ENCODE measurements at places on chromosomes 11 and 22. TPM values are rescaled to one million over a fixed set of nuclear protein-coding genes. Genes with fewer than 3 reads are reported as not detected.

DNA sequence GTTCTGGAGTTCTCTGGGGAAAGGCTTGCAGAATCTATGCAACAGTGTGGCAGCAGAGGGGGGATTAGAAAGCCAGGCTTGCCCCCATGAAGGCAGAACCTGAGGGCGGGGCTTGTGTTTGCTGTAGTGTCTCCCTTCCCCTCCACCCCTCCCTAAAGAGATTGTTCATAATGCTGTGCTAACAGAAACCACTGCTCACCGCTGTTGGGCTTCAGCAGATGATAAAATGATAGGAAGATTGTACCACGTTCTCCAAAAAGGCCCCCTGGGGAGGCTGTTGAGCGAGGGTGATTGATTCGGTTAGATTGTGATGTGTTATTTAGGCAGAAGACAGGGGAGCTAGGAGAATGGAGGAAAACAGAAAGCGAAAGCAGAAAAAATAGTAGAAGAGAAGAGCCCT is 215.2 kb upstream of the NCAM1 start:
- peaks cover 69% of the 10 kb centered on the region for H3K27me3 ChIP-seq
- no peak overlapping the region for H3K27ac ChIP-seq
- no peak for DNase-seq
- no peak overlapping the region for H3K4me3 ChIP-seq

- H3K27ac ChIP-seq, result no peak overlapping the region
- H3K4me3 ChIP-seq, result no peak overlapping the region
- no peaks in the 10 kb centered on the region for H3K27me3 ChIP-seq
Measured at GRCh38 chr11:78072455-78072854, 7.2 kb downstream of the NDUFC2 start.

GRCh38 chr22:46129390-46130041 is 20.8 kb upstream of the PPARA start:
- H3K36me3 ChIP-seq, result no peaks in the 10 kb centered on the region
- no peaks in the 10 kb centered on the region for H3K27me3 ChIP-seq
- H3K4me3 ChIP-seq, result no peak overlapping the region
- DNase-seq, result no peak

- H3K4me1 ChIP-seq, result no peaks in the 10 kb centered on the region
- H3K36me3 ChIP-seq, result no peaks in the 10 kb centered on the region
- H3K27ac ChIP-seq, result no peak overlapping the region
- no peaks in the 10 kb centered on the region for H3K27me3 ChIP-seq
- no peak overlapping the region for H3K4me3 ChIP-seq
- DNase-seq, result no peak
Measured at GRCh38 chr22:44269117-44269498, 43.6 kb downstream of the SHISAL1 start.

DNA sequence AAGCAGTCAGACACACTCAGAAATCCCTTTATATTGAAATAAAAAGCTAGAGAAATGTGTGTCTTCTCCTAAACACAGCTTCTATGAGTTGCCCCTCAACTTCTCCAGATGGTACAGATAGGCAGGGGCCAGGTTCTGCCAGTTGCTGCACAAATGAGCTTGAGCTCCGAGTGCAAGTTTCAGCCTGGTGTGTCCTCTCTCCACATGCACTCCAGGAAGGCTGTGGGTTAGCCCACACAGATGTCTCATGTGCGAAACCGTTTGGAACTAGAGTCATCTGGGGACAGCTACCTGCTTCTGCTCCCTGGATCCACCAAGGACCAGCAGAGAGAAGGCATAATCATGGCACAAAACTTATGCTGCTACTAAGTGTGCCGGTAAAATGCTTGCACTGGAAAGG is 812.6 kb downstream of the OPCML start:
- H3K36me3 ChIP-seq, result no peaks in the 10 kb centered on the region
- H3K27ac ChIP-seq, result no peak overlapping the region
- no peaks in the 10 kb centered on the region for H3K27me3 ChIP-seq
- no peaks in the 10 kb centered on the region for H3K4me1 ChIP-seq
- no peak for DNase-seq

DNA sequence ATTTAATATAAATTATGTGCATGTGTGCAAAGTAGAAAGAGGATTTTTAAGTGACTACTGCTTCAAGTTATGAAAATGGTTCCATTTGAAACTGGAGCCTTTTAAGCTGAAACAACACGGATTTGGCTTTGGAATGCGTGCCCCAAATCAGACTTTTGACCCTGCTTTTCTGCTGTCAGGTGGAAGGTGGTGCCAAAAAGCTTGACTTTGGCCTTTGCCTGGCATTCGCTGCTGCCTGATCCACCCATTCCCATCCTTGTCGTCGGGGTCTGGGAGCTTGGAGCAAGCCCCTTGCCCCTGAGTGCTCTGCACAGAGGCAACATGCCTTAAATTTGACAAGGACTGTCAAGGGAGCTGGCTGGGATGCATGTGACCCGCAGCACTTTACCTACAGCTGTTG is 335.3 kb upstream of the SYN3 start:
- DNase-seq, result no peak
- H3K4me3 ChIP-seq, result no peak overlapping the region
- H3K4me1 ChIP-seq, result no peaks in the 10 kb centered on the region

DNA sequence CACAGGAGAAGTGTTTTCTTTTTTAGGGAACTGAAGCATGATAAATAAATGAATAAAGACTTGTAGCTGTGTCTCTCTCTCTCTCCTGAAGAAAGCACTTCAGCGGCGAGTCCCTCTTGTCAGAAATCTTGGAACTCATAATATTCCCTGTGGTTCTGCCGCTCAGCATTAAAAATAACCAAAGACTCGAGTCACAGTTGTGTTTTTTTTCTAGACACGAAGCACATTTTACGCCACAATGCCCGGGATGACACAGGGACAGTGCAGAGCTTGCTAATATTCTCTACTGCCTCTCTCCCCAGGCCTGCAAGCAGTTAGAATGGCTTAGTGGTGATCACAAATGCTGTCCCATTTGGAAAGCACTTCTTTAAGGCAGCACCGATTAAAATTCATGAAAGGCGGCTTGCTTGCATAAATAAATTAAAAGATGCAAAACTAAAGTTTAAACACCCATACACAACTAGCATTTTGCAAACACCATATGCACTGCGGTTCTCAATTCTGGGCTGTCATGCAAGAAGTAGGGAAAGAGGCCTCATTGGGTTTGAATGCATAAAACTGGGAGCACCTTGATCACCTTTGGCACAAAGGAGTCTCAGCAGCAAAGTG is 597.4 kb downstream of the SOX6 start:
- peaks cover 28% of the 10 kb centered on the region for H3K27me3 ChIP-seq
- no peaks in the 10 kb centered on the region for H3K36me3 ChIP-seq
- no peak overlapping the region for H3K27ac ChIP-seq
- no peaks in the 10 kb centered on the region for H3K4me1 ChIP-seq

DNA sequence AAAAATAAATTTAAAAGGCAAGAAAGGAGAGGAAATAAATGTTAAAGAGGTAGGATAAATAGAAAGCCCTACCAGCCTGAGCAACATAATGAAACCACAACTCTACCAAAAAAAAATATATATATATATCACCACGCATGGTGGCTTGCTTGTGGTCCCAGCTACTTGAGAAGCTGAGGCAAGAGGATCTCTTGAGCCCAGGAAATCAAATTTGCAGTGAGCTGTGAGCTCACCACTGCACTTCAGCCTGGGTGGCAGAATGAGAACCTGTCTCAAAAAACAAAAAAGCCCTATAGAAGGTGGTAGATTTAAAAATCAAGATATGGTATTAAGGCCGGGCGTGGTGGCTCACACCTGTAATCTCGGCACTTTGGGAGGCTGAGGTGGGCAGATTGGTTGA is 10.5 kb downstream of the NUCB2 start:
- H3K27me3 ChIP-seq, result no peaks in the 10 kb centered on the region
- no peaks in the 10 kb centered on the region for H3K4me1 ChIP-seq
- H3K4me3 ChIP-seq, result no peak overlapping the region
- DNase-seq, result no peak
- peaks cover 29% of the 10 kb centered on the region for H3K36me3 ChIP-seq

DNA sequence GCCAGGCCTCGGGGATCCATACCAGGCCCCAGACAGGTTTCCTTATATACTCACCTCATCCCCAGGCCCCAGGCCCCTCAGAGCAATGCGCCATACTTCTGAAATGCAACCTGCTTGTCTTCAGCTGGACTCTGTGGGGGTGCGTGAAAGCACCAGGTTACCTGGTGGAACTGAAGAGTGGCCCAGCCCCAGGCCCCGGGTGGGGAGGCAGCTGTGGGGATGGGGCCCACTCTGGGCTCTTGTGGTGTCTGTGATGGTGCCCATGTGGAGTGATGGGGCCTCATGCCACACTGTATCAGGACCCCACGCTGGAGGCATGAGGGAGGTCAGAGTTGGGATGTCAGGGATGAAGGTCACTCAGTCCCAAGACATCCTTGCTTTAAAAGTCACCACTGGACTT is 999.0 kb downstream of the BRD1 start:
- H3K36me3 ChIP-seq, result no peaks in the 10 kb centered on the region
- no peaks in the 10 kb centered on the region for H3K4me1 ChIP-seq
- DNase-seq, result no peak
- no peaks in the 10 kb centered on the region for H3K27me3 ChIP-seq
- H3K27ac ChIP-seq, result no peak overlapping the region

DNA sequence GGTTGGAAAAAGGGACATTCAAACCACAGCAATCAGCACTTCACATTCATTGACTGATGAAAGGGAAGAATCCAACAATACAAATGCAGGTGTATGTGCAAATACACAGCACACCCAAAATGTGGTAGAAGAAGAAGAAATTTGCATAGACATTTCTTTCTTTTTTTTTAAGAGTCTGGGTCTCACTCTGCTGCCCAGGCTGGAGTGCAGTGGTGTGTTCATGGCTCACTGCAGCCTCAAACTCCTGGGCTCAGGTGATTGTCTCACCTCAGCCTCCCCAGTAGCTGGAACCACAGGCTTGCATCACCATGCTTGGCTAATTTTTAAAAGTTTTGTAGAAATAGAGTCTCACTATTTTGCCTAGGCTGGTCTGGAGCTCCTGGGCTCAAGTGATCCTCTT is 21.9 kb downstream of the CARS1 start:
- H3K27ac ChIP-seq, result no peak overlapping the region
- no peak overlapping the region for H3K4me3 ChIP-seq
- H3K4me1 ChIP-seq, result peaks cover 14% of the 10 kb centered on the region
- H3K36me3 ChIP-seq, result peaks cover 94% of the 10 kb centered on the region
- no peak for DNase-seq

DNA sequence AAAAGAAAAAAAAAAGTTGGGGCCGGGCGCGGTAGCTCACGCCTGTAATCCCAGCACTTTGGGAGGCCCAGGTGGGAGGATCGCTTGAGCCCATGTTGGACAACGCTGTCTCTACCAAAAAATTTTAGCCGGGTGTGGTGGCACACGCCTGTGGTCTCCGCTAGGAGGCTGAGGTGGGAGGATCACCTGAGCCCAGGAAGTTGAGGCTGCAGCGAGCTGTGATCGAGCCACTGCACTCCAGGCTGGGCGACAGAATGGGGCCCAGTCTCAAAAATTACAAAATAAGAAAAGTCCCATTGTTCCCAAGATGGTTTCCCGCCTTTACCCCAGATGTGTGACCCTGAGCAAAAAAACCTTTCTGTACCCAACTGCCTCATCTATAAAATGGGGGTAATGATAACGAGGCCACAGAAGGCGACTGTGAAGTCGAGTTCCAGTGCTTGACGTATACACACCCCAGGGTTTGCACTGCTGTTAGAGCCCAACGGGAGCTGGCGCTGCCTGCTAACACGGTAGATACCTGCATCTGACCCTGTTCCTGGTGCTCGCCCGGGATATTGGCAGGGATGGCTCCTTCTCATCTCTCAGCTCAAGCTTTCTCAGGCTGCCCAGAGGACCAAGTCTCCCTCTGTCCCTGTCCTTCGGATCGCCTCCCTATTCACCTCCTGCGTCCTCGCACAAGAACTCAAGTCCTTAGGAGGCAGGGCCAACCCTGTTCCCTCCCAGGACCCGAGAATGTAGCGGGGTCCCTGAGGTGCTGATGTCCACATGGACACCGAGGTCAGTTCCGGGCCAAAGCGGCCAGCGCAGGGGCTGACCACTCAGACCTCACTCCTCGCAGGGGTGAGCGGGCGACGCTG is 1.1 kb upstream of the RPLP2 start:
- DNase-seq, result no peak
- peaks cover 12% of the 10 kb centered on the region for H3K4me1 ChIP-seq
- H3K27me3 ChIP-seq, result no peaks in the 10 kb centered on the region
- peak overlapping the region; percentile 97 for H3K27ac ChIP-seq

- no peak overlapping the region for H3K4me3 ChIP-seq
- no peaks in the 10 kb centered on the region for H3K27me3 ChIP-seq
- no peak overlapping the region for H3K27ac ChIP-seq
Measured at GRCh38 chr11:69652999-69653398, 12.0 kb downstream of the CCND1 start.

- H3K27me3 ChIP-seq, result no peaks in the 10 kb centered on the region
- H3K4me3 ChIP-seq, result no peak overlapping the region
- H3K36me3 ChIP-seq, result no peaks in the 10 kb centered on the region
Measured at GRCh38 chr11:101705972-101706371, 122.2 kb upstream of the TRPC6 start.

GRCh38 chr22:35938226-35938625 is 90.4 kb downstream of the RBFOX2 start:
- no peaks in the 10 kb centered on the region for H3K4me1 ChIP-seq
- H3K36me3 ChIP-seq, result peaks cover 19% of the 10 kb centered on the region
- H3K27me3 ChIP-seq, result no peaks in the 10 kb centered on the region
- H3K4me3 ChIP-seq, result no peak overlapping the region
- no peak overlapping the region for H3K27ac ChIP-seq

DNA sequence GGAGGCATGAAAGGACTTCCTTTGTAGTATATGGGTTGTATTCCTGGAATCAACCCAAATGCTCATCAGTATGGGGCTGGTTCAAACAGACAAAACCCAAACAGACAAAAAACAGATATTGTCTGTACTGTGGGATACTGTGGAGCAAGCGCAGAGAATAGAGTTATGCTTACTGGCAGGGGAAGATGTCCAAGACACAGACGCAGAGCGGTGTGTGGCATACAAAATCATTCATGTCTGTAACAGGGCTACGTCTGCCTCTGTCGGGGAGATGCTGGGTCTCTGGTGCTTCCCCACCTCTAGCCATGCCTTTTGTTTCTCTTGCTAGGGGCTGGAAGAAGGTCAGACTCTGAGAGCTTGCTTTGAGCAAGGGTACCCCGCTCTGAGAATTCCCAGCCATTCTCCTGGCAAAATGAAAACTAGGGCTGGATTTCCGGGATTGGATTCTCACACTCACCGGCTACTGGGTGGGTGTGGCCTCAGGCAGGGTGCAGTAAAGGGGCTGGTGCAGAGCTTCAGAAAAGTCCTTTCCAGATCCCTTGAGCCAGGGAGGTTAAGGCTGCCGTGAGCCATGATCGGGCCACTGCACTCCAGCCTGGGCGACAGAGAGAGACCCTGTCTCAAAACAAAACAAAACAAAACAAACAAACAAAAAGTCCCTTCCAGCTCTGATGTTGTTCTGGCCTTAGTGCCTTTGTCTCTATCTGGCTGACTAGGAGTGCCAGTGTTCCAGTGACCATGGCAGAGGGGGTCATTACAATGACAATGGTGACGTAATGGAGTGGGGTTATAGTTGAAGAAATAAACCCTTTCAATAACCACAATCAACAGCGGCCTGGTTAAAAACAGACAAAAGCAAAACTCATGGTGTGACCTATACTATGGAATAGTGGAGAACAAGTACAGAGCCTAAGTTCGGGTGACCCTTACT is 2.9 kb upstream of the ABCC8 start:
- peaks cover 36% of the 10 kb centered on the region for H3K27me3 ChIP-seq
- H3K36me3 ChIP-seq, result no peaks in the 10 kb centered on the region
- DNase-seq, result peak; percentile 49
- H3K27ac ChIP-seq, result no peak overlapping the region

Gene C11orf86
- total RNA-seq, result not detected

Gene FAM118A
- total RNA-seq, result 16.7 TPM

Gene ZNF215
- 9.2 TPM for total RNA-seq

Gene C22orf15
- total RNA-seq, result not detected

Gene OR52E8
- total RNA-seq, result not detected

Gene SPI1
- not detected for total RNA-seq

All from MCF 10A (cell line).